ENCODE measurements at places on chromosomes 5 and 9.

- no peak for DNase-seq
These were observed 94.2 kb upstream of the APC start for GRCh38 chr5:112643339-112643971.

- no peak for DNase-seq
These were observed 11.7 kb downstream of the NIPAL4 start for GRCh38 chr5:157471709-157472108.

- no peak for DNase-seq
These were observed 40.0 kb downstream of the AMBP start for GRCh38 chr9:114037961-114038723.

- DNase-seq: no peak
These were observed 77.6 kb downstream of the CDO1 start for GRCh38 chr5:115738830-115739229.

DNA sequence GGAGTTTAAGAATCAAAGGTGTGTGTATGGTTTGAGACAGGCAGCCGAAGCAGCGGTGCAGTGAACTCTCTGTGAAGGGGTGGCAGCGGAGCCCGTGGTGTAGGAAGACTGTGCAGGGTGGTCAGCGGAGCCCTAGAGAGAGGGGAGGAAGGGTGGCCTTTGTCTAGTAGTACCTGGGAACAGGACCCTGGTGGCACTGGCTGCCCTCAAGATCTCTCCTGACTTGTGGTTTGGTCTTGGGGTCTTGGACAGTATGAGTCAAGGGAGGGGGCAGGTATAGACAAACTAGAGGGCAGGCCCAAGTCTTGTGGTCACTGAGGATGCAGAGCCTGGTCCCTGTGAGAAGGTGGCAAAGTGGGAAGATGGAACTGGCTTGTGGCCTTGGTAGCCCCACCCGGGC, 7.1 kb upstream of the NKX2-5 start:
- no peak for DNase-seq

GRCh38 chr5:109318455-109319108, 91.2 kb downstream of the PJA2 start:
- DNase-seq: no peak

DNA sequence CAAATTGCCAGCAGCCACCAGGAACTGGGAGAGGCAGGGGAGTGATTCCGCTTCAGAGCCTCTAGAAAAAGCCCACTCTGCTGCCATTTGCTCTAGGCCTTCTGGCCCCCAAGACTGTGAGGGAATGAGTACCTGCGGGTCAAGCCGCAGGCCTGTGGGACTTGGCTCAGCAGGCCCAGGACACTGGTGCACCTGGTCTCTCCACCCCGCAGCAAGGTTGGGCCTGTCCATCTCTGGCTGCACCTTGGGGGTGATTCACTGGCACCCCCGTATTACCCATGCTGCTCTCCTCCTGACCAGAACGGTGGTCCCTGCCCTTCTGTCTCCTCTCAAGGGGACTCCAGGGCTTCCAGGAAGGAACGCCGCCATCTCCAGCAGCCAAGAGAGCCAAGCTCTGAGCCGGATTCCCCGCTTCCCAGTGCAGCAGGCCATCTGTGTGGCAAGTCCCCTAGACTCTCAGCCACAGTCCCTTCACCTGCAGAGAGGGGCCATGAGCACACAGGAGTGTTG, 78.4 kb upstream of the OLFM1 start:
- DNase-seq: no peak

- DNase-seq: no peak
These were observed 33.4 kb downstream of the TMEM252 start for GRCh38 chr9:68507130-68507805.

DNA sequence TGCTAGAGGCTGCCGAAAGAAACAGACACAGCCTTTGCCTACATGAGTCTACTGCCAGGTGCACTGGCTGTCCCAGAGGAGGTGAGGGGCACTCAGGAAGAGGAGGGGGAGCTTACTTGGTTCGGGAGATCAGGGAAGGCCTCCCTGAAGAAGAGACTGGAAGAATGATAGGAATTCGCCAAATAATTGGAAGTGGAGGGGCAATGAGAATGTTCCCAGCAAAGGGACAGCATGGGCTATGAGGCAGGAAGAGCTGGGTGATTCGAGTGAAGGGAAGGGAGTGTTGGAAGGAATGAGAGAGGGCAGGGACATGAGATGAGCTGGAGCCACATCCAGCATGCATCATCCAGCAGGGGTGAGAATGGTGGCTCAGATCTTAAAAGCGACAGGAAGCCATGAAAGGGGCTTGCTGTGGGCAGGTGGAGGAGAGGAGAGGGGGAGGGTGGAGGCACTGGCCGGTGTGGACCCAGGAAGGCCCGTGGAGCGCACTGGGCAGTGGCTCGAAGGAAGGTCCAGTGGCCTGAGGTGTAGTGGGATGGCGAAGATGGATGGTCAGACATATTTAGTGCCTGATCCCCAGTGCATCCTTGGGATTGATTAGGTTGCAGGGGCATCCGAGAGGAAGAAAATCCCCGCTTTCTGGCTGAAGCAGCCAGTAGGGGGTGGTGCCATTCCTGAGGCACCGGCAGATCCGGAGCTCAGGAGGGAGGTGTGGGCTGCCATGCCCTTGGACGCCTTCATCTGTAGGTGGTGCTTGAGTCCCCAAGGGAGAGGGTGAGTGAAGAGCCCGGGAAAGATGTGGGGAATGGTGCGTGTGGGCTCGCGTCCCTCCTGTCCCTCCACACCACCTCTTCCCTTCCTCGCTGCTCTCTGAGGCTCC, 53.5 kb upstream of the GARNL3 start:
- DNase-seq: no peak

DNA sequence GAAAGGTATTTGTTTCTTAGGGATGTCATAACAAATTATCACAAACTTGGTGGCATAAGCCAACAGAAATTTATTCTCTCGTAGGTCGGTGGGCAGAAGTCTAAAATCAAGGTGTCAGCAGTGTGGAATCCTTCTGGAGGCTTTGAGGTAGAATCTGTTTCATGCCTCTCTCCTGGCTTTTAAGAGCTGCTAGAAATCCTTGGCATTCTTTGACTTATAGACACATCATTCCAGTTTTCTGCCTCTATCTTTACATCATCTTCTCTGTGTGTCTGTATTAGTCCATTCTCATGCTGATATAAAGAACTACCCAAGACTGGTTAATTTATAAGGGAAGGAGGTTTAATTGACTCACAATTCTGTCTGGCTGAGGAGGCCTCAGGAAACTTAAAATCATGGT, 488.1 kb upstream of the PAPPA start:
- no peak for DNase-seq

GRCh38 chr5:169904059-169904458, 76.2 kb downstream of the INSYN2B start:
- no peak for DNase-seq

All from NCI-H1436 treated with DMSO at 0.1 percent for 48 hours (cell line).